Dermis microvascular lymphatic vessel endothelial cell (primary cell): ENCODE measurements at places on chromosomes 12 and 14. TPM values are rescaled to one million over a fixed set of nuclear protein-coding genes. Genes with fewer than 3 reads are reported as not detected.

- DNase-seq: no peak
Measured at GRCh38 chr12:49969027-49969426, 3.7 kb upstream of the AQP6 start.

- DNase-seq: peak; percentile 23
Measured at GRCh38 chr14:54207476-54208462, 189.0 kb upstream of the CDKN3 start.

The CDC42BPB gene
- total RNA-seq: 89.3 and 127 TPM in 2 replicates

DNA sequence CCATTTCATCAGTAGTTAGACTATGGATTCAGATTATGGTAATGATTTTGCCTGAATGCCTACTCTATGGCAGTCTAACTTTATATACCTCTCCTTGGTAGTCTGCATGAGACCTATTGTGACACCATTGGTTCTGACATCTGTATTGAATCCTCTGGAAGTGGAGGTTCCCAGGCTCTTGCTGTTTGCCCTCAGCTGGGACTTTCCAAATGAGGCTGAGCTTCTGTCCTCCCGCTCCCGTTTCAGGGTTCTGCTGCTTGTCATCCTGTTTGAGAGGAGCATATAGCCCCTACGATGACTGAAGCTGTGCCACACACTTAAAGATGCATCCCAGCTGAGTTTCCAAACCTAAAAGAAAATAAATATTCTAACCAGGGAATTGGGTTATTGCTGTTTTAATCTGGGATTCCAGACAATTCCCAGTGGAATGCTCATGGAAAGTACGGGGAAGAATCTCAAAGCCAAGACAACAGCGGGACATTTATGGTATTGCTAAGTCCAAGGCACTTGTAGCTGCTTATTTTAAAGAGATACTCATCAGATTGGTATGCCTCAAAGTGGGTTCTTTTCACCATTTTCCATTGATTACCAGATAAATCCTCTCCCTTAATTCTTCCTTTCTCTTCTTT, 105.9 kb downstream of the ETV6 start:
- no peak for DNase-seq

DNA sequence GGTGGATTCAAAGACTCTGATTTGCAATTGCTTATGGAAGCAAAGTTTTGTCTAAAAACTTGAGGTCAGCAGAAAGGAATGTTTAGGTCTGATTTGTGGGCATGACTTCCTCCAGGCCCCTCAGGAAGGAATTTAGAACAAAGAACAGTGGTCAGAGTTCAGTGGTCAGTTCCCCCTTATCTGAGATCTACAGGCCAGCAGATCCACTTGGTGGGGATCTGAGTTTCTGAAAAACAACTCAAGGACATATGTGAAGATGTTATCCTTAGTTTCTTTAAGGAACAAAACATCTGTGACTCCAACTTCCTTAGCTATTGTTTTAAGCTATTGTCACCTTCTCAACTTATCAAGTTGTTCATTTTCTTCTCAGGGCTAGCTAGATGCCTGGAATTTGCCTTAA, 28.0 kb upstream of the NAA30 start:
- DNase-seq: no peak

DNA sequence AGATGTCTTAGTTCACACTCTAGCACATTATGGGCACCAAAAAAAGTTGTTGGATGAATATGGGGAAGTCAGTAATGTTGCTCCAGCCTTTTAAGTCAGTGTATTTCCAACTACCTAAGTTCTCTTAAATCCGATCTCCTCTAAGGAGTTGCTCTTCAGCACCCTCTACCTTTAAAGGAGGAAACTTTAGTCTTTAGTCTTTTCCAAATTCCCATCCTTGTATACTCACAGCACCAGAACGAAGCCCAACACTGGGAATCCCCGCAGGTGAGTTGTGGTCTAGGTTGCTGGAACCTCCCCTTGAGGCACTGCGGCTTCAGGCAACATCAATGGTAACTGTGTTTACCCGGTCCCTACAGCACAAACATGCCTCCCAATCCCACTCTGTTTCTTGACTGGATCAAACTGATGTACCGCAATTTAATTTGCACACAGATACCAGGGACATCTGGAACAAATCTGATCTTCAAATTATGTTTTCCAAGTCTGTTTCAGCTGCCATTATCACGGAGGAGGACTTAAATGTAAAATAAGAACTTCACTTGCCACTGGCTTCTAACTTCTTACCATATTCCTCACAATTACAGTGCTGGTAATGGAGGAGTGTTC, 179.0 kb downstream of the FOXN3 start:
- DNase-seq: no peak

GRCh38 chr12:59459966-59460660, 135.7 kb upstream of the SLC16A7 start:
- no peak for DNase-seq

The ALG10B gene
- 3.0 and 6.8 TPM in 2 replicates for total RNA-seq

DNA sequence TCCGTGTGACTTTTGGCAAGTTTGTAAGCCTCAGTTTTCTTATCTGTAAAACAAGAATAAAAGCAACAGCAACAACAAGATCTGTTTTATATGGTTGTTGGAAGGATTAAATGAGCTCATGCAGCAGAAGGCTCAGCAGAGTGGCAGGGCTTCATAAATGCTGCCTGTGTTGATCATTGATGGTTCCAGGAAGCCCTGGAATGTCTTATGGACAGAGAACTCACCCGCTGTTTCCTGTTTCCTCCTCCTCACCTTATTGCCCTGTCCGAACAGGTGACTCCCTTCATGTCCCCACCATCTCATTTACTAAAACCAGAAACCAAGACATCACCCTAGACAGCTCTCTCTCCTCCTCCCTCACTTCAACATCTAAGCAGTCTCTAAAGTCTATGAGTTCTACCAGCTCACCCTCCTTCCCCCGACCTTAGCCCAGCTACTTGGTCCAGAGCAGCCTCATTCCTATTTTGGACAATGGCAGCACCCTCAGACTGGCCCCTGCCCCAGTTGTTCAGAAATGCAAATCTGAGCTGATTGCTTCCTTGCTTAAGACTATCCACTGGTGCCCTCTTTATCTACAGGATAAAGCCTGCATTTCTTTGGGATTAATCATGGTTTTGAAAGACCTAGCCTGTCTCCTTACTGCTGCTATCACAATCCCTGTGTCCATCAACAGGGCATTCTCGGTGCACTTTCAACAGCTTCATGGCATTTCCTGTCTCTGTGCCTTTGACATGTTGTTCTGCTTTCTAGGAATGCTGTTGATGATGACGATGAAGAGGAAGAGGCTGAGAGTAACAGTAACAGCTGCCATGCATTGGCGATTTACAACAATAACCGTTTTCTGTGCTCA, 21.4 kb upstream of the GSG1 start:
- DNase-seq: peak; percentile 43

DNA sequence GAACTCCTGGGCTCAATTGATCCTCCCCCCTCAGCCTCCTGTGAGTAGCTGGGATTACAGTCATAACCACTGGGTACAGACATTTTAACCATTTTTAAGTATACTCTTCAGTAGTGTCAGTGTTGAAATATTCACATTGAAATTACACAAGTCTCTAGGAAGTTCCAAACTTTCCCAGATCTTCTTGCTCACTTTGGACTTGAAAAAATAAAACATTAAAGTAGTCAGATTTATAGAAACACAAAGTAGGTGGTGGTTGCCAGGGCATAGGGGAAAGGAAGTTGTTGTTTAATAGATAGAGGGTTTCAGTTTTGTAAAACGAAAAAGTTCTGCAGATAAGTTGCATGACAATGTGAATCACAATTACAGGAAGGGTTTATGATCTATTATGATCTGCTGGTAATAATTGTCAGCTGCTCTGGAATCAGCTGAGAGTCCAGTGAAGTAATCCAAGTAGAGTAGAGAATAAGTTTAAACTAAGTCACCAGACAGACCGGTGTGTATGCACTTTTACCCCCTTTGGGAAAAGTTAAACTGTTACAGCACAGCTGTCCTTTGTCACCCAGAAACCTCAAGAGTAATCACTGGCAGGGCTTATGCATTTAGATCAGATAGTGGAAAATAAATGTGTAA, 27.4 kb downstream of the PCNX1 start:
- peak; percentile 68 for DNase-seq

DNA sequence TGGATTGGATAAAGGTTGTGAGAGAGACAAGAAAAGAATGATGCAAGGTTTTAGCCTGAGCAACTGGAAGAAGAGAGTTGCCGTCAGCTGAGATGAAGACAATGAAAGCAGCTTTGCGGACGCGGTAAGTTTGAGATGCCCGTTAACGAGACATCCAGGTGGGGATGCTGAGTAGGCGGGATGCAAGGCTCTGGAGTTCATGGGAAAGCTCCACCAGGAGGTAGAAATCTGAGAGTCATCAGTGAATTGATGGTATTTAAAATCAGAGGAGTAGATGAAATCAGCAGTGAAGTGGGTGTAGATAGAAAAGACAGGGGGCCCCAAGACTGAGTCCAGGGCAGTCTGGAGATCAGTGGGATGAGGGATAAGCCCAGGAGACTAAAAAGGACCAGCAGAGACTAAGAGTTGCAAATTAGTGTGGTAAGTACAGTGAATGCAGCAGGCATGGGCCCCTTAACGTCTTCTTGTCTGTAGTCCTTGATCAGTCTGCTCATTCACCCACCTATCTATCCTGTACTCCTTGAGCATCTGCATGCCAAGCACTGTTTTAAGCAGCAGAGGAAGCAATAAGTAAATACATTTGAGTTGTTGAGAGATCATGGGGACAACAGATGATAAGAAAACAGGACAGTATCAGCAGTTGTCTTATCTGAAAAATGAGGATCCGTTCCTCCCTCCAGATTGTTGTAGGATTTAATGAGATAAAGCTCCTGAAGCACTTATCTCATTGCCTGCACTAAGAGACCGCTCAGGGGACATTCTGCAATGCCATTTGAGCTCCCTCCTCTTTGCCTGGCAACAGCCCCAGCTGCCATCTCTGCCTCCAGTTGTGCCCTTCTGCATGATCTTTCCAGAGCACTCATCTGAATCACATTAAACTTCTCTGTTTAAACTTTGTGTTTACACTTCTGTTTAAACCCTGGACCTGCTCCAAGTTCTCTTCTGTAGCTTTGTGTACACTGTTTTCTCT, 91.5 kb downstream of the APAF1 start:
- no peak for DNase-seq

DNA sequence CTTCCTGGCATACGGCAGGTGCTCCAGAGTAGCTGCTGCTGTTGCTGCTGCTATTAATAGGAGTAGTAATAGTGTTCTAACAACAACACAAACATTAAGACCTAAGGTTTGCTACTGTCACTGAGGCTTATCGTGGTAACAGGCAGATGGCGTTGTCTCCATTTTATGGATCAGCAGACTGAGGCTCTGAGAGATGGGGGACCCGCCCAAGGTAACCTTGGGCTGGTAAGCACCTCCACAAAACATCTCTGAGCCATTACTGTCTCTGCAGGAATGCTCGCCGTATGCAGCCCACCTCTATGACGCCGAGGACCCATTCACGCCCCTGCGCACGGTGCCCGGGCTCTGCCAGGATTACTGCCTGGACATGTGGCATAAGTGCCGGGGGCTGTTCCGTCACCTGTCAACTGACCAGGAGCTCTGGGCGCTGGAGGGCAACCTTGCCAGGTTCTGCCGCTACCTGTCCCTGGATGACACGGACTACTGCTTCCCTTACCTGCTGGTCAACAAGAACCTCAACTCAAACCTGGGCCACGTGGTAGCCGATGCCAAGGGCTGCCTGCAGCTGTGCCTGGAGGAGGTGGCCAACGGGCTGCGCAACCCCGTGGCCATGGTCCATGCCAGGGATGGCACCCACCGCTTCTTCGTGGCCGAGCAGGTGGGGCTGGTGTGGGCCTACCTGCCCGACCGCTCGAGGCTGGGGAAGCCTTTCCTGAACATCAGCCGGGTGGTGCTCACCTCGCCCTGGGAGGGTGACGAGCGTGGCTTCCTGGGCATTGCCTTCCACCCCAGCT, 7.2 kb downstream of the HHIPL1 start:
- no peak for DNase-seq

DNA sequence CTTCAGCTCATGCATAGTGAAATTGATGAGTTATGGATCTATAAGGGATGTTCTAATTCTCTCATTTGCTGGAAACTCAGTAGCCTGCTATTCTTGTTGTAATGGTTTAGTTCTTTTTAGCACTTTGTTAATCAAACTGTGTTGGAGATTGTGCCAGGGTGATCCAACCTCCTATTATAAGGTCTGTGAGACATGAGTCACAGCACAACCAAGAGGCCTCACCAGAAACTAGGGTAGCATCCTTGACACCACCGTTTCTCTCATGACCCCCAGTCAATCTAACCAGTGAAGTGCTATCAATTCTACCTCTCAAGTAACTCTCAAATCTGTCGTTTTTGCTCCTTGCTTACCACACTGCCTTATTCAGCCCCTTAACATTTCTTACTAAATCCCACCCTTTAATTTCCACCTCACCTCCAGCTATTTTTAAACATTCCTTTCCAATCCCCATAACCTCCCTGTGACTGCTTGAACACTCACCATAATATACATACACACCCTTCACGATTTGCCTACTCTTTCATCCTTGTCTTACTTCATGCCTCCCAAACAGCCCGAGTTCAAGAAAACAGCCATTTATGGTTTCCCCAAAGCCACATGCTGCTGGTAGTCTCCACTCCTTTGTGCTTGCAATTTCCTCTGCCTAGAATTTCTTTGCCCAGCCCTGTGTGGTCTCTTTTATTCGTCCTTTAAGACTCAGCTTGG, 53.9 kb upstream of the NUDT4 start:
- no peak for DNase-seq

GRCh38 chr12:54388237-54389133, 4.0 kb upstream of the ZNF385A start:
- DNase-seq: no peak
